ENCODE measurements at places on chromosomes 16 and 17.

- DNase-seq = no peak
Observed at GRCh38 chr17:81011951-81012350, 20.3 kb downstream of the CHMP6 start.

GRCh38 chr16:27254262-27254811, 14.2 kb downstream of the NSMCE1 start:
- no peak for DNase-seq

- DNase-seq = no peak
Observed at GRCh38 chr17:41511116-41511515, 5.7 kb upstream of the KRT13 start.

DNA sequence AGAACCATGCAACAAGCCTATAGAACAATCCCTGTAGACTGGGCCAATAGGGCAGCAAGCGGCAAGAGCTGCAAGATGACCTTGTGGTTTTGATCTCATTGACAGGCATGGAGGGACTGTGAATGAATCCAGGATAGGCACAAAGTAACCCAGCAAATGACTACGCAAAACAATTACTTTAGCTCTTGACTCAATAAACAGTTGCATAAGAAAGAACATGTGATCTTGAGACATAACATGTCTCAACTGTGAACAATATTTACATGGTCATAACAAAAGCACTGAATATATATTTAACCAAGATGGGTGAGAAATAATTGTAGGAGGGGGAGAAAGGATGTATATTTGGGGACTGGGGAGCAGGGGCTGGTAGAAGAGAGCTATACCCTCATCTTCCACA, 313.7 kb upstream of the CDH5 start:
- DNase-seq = no peak

- no peak for DNase-seq
Observed at GRCh38 chr16:2692948-2693651, 10.8 kb downstream of the KCTD5 start.

DNA sequence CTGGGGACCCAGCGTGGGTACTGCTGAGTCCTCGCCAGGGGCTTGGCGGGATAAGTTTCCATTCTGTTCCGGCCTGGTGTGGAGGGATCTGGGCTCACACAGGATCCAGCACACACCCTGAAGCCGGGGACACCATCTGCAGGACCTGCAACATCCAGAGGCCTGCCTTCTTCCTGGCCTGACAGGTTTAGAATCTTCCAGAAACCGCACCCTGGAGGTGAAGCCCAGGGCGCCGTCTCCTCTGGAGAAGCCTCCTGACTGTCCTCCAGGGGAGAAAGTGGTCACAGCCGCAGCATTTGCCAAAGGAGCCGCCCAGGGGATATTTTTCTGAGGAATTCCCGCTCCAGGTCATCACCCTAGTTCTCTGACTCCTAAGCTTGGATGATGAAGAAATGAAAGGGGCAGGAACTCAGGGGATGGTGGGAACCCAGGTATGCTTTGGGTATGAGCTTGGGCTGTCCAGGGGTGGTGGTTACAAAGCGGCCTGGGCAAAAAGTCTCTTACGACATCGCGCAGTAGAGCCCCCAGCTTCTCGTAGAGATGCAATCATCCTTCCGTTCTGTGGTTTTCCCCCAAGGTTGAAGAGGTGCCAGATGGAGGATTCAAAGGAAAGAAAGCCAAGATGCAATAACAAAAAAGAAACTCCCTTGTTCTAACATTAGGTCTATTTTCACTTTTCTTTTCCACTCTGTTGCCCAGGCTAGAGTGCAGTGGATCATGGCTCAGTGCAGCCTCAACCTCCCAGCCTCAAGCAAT, 9.1 kb upstream of the CRISPLD2 start:
- no peak for DNase-seq

GRCh38 chr17:65060631-65061254, 4.2 kb upstream of the GNA13 start:
- no peak for DNase-seq

- DNase-seq = peak; percentile 21
Observed at GRCh38 chr16:14405611-14406537, 224.2 kb downstream of the PARN start.

GRCh38 chr16:70735141-70735979, 49.5 kb upstream of the MTSS2 start:
- no peak for DNase-seq

- DNase-seq = no peak
Observed at GRCh38 chr17:40963838-40964237, 2.9 kb downstream of the KRT39 start.

DNA sequence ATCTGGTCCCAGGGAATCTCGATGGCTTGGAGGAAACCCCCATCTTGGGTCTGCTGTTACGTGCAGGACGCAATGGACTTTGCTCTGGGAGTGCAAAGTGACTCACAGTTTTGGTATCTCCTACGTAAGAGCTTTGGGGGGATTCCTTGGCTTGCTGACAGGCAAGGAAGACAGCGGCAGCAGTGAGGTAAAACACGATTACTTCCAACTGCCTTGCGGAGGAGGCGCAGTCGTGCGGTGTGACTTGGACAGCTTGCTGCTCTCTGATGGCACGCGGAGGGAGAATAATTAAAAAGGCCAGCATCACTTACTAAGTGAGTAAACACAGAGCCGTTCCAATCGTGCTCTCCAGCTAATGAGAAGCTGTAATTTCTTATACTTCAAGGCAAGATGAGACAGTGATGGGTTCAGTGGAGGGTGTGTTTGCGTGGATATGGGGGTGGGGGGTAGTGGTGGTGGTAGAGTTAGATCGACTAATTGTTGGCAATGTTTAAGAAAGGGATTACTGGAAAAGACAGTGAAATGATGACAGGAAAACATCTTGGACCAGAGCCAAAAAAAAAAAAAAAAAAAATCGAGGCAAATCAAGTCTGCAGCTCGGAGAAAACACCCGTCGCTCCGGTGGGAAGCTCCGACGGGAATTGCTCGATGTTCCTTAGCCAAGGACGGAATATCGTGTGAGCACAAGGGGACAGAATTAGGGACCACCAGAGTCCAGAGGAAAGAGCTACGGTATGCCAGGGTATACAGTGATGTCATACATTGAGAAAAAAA, 184.8 kb upstream of the ZFHX3 start:
- peak; percentile 44 for DNase-seq

GRCh38 chr16:18049547-18050133, 286.9 kb downstream of the NPIPA8 start:
- no peak for DNase-seq

DNA sequence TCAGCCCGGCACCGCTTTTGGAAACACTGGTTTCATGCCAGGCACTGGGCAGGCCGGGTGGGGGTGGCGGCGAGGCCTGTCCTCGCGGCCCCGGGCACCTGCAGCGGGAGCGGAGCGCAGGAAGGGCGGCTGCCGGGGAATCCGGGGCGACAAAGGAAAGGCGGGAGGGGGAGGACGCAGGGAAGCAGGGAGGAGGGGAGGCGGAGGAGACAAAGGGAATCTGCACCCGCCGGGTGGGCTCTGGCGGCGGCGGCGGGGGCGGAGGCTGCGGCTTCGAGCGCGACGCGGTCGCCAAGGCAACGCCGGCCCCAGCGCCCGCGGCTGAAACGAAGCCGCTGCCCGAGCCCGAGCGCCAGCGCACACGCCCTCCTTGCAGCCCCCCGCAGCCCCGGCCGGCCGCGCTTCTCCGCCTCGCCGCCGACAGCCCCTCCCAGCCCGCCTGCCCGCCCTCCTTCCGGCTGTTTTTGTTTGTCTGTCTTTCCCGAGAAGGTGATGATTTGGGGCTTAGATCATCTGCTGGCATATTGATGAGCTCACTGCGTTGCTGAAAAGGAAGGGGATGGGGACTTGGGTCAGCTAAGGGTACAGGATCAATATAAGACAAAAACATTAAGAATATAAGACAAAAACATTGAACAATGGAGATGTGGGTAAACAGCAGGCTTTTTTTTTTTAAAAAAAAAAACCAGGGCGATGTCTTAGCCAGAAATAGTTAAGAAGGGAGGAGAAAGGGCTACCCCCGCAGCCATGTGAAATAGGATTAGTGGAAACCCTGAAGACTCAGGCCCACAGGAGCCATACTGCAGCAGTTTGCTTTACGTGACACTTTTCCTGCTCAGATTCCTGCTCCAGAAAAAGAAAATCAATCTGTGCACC, 32.7 kb downstream of the CDK5R1 start:
- DNase-seq = no peak

DNA sequence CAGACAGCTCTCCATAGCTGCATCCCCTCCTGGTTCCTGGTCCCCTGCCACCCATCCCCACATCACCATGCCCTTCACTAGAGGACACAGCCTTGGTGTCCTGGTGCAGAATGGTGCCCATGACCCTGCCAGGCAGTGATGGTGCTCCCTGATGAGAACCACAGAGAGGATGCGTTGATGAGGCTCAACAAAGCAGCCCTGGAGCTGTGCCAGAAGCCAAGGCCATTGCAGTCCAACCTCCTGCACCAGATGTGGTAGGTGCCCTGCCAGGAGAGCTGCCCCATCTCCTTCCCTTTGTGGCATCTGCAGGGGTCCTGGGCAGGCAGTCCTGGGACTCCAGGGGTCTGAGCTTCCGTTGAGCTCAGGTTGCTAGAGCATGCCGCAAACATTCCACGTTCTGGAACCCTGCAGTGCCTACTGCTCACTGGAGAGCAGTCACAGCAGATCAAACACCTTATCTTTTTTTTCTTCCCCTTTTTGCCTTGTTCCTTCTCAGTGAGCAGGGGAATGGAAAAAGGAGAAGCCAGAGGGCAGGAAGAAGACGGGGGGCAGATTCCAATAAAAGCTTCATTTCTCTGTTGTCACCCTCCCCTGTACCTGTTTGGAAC, 5.3 kb upstream of the EPN3 start:
- DNase-seq = no peak

GRCh38 chr17:80948976-80949450, 42.6 kb upstream of the CHMP6 start:
- DNase-seq = no peak

- DNase-seq = no peak
Observed at GRCh38 chr16:80174416-80174815, 366.4 kb upstream of the DYNLRB2 start.

DNA sequence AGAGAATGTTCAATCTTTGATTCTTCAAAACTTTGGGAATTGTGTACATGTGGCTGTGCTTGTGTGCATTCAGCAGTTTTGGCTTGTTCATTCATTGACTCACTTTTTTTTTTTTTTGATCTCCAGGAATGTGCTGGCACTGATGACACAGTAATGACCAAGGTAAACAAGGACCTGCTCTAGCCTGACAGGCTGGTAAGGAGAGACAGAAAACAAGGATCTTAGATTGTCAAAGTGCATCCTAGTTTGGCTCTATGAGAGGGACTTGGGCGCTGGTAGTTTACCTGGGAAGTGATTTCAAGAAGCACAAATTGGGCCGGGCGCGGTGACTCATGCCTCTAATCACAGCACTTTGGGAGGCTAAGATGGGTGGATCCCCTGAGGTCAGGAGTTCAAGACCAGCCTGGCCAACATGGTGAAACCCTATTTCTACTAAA, 233.1 kb upstream of the WSCD1 start:
- no peak for DNase-seq

GRCh38 chr16:4496305-4496704, 20.1 kb downstream of the HMOX2 start:
- DNase-seq = no peak

DNA sequence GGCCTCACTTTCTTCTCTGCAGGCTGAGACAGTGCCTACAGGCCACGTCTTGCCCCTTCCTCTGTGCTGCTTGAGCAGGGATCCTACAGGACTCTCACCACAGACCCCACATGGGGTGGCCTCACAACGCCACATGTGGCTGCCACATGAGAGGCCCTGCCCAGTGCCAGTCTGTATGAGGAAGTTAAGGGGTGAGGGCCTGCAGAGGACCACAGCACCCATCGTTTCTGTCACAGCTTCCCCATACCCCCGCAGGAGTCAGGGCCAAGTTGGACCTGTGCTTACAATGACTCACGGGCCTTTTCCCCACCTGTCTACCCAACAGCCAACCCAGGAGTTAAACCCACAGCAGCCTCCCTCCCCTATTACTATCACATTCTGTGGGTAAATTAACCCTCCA, 2.9 kb upstream of the GSDMB start:
- no peak for DNase-seq

DNA sequence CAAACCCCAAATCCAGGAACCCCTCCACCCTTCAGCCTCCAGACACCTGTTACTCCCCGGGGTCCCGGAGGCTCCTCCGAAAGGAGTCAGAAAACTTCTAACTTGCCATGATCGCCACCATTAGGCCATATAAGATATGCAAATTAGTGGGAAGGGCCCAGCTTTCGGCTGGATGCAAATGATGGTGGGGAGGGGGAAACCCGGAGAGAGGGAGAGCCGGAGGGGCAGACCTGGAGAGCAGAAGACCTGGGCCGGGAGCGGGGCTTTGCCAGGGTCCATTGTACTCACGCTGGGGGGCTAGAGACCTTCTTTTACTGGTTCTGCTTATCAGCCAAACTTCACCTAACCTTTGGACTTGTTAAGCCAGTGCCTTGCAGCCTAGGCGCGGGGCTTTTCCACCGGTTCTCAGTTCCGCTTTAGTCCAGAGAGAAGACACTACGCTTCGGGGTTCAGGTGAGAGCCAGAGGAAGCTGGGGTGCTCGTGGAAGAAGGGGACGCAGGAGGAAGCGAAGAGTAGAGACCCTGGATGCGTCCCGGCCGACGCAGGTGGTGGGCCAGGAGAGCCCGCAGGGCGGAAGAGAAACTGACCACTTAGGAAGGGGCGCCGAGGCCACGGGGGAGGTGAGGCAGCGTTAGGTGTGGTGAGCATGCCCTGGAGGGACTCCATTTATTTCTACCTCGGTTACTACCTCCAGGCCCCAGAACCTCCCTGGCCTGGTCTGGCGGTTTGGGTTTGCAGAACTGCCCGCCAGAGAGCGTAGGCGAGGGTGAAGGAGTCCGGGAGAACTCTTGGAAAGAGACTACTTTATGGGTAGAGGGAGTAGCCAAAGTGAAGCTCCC, at the start of gene HNF1B:
Gene HNF1B, minus strand, starts transcription at position 99 of the 840 bp plus-strand sequence. CDS start 175 bp downstream, outside the sequence.
- DNase-seq = no peak

DNA sequence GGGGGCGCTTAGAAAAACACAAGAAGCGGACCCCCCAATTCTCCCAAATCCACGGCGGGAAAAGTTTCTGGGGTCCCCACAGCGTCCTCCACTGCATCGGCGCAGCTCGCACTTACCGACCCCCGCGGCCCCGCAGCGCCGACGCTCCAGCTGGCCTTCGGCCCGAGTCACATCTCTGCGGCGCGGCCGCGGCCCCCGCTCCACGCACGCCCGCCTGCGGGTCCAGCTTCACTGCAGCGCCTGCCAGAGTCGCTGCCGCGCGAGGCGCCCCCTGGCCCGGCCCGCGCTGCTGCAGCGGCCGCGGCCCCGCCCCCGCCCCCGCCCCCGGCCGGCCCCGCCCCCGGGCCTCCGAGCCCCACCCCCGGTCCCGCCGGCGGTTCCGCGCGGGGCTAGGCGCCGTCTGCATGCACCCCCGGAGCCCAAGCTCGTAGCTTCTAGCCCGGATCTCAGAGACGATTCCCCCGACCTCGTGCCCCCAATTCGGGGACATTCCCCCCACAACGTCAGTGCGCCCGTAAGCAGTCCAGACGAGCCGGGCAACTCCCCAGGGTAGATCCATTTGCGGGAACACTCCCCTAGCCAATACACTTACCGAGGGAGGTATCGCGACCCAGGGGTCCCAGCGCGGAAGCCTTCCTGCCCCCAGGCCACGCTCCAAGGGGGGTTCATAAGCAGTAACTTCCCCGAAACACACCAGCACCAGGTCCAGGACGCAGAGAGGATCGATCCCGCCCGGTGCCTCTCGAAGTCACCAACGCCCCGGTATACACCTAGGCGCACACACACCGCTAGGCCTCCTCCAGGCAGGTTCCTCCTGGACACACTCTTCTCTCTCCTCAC, at the start of gene GPRC5B:
Gene GPRC5B, minus strand, starts transcription at position 238 of the 840 bp plus-strand sequence. CDS start 12,003 bp downstream, outside the sequence.
- no peak for DNase-seq

GRCh38 chr16:71421911-71422310, 19.9 kb downstream of the TLE7 start:
- DNase-seq = peak; percentile 83

GRCh38 chr17:62591333-62591732, 36.1 kb upstream of the MRC2 start:
- DNase-seq = no peak

- DNase-seq = peak; percentile 88
Observed at GRCh38 chr16:85491058-85491771, 121.9 kb upstream of the GSE1 start.

Measured in 8988T (cell line).